ENCODE measurements at places on chromosomes 13 and 19.

- DNase-seq, result no peak
These were observed 99.7 kb downstream of the DCLK1 start for GRCh38 chr13:36031490-36031889.

- no peak for DNase-seq
These were observed 849.7 kb downstream of the UQCRFS1 start for GRCh38 chr19:28363254-28363653.

- DNase-seq, result no peak
These were observed 145.2 kb upstream of the WASF3 start for GRCh38 chr13:26412263-26412662.

GRCh38 chr13:46855664-46856063 lies 41.2 kb downstream of the HTR2A start:
- no peak for DNase-seq

DNA sequence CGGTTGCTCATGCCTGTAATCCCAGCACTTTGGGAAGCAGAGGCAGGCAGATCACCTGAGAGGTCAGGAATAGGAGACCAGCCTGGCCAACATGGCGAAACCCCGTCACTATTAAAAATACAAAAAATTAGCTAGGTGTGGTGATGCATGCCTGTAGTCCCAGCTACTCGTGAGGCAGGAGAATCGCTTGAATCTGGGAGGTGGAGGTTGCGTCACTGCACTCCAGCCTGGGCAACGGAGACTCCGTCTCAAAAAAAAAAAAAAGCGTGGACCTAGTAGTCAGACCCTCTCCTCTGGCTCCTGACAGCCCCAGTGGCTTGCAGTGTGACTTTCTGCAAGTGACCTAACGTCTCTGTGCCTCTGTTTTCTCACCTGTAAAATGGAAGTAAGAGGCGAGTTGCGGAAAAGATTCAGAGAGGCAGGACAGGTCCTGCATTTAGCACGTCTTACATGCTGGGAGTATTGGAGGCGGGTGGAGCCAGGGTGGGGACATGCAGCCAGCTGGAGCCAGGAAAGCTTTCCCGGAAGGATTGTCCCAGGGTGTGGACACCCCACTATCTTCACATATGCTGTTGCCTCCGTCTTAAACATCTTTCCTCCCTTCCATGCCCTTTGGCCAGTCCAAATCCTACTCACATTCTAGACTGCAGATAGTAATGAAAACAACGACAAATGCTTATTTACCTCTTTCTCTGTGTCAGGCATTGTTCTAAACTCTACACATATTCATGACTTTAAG lies 2.9 kb downstream of the TUBB4A start:
- no peak for DNase-seq

DNA sequence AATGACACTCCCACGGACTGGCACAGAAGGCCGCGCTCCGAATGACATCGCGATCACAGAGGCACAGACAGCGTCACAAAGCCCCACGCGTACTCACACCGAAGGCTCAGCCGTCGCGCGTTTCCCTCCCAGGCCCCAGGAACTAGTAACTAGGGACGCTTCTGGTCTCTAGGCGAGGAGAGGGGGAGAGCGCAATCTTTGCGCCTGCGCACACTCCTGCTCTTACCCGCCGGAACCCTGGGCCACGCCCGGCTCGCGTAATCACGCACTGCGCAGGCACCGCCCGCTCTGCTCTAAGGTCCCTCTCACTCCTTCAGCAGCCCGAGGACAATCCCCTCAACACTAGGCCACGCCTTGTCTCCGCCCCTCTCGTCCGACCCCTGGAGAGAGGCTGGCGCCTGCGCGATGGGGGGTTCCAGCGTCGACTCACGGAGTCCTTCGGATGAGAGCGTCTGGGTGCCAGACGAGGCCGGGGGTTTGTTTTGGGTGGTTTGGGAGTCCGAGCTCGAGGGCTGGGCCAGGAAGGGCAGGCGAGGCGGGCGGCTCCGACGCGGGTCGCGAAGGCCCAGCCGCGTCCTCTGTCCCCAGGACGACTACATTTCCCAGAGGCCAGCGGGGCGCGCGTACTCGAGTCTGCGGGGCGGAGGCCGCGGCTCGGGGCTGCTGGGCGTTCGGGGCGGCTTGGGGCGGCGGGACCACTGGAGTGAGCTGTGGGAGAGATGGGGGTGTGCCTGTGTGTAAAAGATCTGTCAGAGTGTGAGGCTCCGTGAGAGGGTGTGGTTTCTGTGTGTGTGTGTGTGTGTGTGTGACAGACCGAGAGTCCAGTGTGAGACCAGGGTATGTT lies at the start of gene ZNF471:
ZNF471 (plus strand) TSS at position 410 of the 844 bp plus-strand sequence. CDS start 3,717 bp downstream, outside the sequence.
- DNase-seq, result peak; percentile 62

DNA sequence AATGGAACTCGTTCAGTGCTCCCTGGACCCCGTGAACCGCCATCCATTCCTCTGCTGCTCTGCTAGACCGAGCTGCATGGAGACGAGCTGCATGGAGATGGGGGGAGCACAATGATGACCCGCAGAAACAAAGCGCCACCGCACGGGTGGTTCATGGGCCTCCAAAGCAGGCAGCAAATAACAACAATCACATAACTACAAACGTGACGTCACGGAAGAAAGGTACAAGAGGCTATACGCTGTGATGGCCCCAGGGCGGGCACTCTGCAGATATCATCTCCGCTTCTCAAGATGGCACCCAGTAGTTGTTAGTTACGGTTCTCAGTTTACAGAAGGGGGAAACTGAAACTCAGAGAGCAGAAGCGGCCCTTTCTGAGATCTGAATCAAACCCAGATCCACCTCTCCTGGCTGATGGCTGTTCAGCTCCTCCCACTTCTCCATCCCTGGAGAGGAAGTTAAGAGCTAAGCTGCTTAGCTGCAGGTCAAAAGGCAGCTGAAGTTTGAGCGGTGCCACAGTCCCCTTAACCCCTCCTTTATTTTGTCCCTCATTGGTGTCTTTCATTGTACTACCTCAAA lies 1.7 kb downstream of the ATP13A1 start:
- no peak for DNase-seq

- no peak for DNase-seq
These were observed 6.4 kb downstream of the METTL21C start for GRCh38 chr13:102688306-102688973.

DNA sequence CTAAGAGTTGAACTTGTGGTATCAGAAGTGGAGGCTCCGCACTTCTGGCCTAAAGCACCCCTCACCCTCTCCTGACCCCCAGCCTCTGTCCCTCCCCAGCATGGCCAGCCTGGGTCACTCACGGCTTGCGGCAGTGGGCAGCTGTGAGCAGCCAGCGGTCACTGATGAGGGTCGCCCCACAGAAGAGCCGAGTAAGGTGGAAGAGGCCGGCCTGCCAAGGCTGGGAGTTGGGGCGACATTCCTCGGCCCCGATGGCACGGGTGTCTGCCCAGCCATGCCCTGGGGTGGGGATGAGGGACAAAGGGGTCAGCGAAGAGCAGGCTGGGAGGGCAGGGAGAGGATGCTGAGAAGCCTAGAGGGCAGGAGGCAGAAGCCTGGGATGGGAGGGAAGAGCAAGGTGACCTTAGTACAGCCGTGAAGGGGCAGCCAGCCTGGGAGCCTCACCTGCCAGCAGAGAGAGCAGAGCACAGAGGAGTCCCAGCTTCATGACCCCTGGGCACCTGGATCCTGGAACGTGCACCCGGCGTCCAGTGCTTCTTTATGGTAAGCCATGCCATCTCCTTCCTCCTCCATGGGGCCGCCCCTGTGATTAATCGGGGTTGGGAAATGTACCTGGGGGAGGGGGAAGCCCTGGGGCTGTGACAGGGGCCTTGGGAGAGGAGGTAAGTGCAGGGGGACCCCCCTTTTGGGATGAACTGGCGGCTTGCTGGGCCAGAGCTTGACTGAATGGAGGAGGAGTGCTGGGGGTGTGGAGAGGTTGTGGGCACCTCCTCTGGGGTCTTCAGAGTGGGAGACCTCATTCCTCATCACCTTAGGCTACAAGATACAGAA lies 7.9 kb upstream of the KLK8 start:
- DNase-seq, result no peak

GRCh38 chr13:98994080-98994479 lies 16.2 kb upstream of the DOCK9 start:
- DNase-seq, result no peak

DNA sequence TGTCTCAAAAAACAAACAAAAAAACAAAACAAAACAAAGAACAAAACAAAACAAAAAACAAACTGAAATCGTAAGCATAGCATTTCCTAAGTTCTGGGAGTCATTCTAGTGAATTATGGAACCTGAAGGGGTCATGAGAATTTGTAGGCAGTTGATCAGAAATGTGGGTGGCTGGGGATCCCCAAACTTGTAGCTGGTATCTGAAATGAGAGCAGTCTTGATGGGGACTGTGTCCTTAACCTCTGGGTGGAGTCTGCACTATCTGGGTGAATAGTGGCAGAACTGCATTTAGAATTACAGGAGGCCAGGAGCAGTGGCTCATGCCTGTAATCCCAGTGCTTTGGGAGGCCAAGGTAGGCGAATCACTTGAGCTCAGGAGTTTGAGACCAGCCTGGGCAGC lies 6.1 kb downstream of the CLEC4G start:
- no peak for DNase-seq

DNA sequence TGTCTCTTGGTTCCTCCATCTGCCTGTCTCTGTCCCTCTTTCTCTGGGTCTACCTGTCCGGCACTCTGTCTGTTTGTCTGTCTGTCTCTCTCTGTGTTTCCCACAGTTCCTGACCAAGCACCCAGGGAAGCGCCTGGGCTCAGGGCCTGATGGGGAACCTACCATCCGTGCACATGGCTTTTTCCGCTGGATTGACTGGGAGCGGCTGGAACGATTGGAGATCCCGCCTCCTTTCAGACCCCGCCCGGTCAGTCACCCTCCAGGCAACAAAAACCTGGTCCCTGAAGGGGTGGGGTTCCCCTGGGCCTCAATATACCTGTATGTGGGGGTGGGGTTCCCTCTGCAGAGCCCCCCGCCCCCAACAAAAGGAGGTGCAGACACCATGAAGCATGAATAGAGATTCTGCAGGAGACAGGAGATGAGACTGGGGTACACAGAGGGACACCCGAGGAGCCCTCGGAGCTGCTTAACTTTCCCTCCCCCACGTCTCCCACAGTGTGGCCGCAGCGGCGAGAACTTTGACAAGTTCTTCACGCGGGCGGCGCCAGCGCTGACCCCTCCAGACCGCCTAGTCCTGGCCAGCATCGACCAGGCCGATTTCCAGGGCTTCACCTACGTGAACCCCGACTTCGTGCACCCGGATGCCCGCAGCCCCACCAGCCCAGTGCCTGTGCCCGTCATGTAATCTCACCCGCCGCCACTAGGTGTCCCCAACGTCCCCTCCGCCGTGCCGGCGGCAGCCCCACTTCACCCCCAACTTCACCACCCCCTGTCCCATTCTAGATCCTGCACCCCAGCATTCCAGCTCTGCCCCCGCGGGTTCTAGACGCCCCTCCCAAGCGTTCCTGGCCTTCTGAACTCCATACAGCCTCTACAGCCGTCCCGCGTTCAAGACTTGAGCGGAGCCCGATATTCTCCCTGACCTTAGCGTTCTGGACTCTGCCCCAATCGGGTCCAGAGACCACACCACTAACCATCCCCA lies 2.6 kb upstream of the CACNG7 start:
- DNase-seq, result peak; percentile 53

- no peak for DNase-seq
These were observed 83.2 kb downstream of the NBEA start for GRCh38 chr13:35025314-35025713.

- no peak for DNase-seq
These were observed 7.0 kb downstream of the PDX1 start for GRCh38 chr13:27926644-27927434.

- peak; percentile 48 for DNase-seq
These were observed 2.2 kb downstream of the ARHGAP45 start for GRCh38 chr19:1069009-1069779.

DNA sequence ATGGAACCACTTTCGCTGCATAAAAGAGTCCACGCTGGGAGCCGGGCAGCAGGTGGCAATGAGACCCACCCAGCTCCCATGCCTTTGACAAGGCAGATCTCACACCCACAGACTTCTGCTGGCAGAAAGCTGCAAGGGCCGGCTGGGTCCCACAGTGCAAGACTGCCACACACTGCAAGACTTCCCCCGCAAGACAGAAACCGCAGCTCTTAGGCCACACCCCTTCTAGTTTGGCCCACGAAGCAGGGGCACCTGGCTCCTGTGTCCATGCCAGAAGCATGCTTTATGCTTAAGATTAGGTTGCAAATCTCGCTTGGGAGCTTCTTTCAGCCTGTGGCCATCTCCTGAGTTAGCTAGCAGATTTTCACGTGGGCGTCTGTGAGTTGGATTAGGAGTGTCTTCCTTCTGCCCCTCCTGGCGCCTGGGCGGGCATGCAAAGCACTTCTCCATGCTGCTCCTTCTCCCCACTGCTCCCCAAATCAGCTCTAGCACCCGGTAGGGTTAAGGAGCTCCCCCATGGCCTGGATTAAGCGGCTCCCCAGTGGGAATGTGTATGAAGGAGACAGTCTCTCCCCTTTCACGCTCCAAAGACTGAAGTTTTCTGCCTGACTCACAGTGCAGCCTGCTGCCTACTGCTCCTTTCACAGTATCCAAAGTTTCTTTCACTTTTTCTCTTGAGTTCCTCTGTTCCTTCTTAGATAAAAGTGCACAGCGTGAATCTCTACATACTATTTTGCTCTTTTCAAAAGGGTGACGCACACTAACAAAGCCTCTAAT lies 17.7 kb downstream of the GPC6 start:
- no peak for DNase-seq

GRCh38 chr13:32278426-32278825 lies 36.7 kb downstream of the ZAR1L start:
- DNase-seq, result no peak

- DNase-seq, result no peak
These were observed 9.6 kb downstream of the PRR22 start for GRCh38 chr19:5774921-5775320.

GRCh38 chr13:72435251-72435650 lies 292.2 kb downstream of the MZT1 start:
- no peak for DNase-seq

All from stimulated activated CD4-positive, alpha-beta T cell treated with anti-CD3 and anti-CD28 coated beads, Interleukin-1b, Interleukin-23, amount 100 ng/mL, for 1 hour (primary cell).